ENCODE measurements at places on chromosomes 5 and 9.

DNA sequence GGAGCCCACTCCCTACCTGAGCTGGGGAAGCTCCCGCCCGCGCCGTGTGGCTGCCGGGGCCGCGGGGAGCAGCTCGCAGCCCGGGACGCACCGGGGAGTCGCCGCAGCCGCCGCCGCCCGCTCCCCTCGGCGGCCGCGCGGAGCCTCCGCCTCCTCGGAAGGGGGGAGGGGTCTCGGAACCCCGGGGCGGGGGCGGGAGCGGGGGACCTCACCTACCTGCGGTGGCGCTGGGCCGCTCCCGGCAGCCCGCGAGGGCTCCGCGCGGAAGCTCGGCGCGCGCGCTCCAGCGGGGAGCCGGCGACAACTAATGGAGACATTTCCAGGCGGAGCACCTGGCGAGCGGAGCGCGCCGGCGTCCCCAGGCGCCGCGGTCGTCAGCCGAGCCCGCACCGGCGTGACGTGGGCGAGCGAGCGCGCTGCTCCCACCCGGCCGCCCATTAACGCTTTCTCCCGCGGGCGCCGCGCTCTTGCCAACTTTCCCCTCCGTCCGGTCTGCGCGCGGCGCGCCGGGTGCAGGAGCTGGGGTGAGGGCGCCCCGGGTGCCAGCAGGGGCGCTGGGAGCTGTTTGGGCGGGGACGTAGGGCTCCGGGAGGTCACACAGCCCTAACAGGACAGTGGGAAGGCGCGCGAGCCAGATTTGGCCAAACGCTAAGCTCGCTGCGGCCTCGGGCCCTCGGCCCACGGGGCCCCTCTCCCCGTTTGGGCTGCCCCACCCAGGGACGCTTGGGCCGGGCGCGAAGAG is 4.3 kb upstream of the IRX4 start:
- DNase-seq: no peak

- no peak for DNase-seq
These were observed 193.0 kb upstream of the ADAMTS16 start for GRCh38 chr5:4947106-4947505.

GRCh38 chr9:36074870-36075532 is 38.3 kb downstream of the RECK start:
- no peak for DNase-seq

GRCh38 chr5:175797521-175798038 is 73.8 kb upstream of the CPLX2 start:
- no peak for DNase-seq

DNA sequence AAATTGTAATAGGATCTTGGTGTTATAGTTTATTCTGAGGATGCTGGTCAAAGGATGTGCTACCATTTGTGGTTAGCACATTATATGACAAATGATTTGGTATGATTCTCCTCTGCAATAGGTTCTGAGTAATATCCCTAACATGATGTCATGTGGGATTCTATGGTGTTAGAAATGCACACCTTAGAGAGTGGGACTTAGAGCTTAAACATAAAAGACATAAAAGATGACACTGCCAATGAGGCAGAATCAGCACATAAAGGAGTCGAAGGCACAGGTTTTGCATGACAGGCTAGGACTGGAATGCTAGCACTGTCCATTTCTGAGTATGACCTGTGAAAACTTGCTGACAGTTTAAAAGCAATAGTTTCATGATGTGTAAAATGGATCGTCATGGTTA is 100.4 kb downstream of the OSTF1 start:
- no peak for DNase-seq

GRCh38 chr5:167822241-167822640 is 469.2 kb upstream of the WWC1 start:
- DNase-seq: no peak

- DNase-seq: no peak
These were observed 905.6 kb upstream of the CDH6 start for GRCh38 chr5:30287890-30288289.

DNA sequence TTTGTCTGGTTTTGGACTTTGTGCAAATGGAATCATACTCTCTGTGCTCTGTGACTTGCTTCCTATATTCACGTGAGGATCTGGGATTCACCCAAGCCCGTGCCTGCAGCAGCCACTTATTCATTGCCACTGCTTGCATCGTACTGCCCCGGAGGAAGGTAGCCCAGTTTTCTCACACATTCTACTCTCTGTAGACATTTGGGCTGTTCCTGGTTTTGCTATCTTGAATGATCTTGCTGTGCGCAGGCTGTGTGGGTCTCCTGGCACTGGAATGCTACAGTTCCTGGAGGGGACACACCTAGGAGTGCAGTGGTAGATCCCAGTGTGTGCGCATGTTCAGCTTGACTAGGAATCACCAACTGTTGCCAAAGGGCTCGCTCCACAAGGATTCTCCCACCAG is 99.2 kb upstream of the BOD1 start:
- DNase-seq: no peak

- DNase-seq: no peak
These were observed 161.2 kb downstream of the C9orf50 start for GRCh38 chr9:129459547-129460322.

DNA sequence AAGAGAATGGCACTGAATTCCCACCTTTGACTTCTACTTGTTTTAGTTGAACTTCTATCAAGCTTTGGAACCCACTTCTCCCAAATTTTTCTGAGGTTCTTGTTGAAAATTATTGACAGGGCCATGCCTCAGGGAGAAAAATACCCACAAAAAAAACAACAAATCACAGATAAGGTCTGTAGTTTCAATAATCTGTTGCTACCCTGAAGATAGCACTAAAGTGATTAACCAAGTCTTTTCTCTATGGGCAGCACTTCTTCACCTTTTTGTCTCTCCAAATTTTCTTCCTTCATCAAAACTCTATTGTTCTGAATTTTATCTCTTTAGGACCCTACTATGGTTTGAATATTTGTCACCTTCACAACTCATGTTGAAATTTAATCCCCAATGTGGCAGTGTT is 154.3 kb upstream of the FGF10 start:
- DNase-seq: no peak

DNA sequence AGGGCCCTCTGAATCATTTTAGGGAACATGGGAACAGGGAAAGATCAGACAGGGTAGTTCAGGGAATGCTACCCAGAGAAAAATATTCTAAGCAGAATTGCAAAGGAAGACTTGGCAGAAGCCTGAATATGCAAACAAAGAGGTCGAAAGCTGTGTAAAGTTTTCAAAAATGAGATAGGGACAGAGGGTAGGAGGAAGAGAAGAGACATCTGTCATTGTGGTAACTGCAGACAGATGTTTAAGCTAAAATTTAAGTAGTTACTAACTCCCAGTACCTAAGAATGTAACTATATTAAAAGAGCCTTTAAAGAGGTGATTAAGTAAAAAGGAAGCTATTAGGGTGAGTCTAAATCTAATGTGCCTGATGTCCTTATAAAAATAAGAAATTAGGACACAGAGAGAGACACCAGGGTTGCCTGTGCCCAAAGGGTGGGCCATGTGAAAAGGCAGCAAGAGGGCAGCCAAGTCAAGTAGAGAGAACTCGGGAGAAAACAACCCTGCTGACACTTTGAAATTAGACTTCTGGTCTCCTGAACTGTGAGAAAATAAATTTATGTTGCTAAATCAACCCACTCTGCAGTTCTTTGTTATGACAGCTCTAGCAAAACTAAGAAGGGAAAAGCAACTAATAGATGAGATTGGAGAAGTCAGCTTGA is 1647.4 kb upstream of the C9orf72 start:
- no peak for DNase-seq

DNA sequence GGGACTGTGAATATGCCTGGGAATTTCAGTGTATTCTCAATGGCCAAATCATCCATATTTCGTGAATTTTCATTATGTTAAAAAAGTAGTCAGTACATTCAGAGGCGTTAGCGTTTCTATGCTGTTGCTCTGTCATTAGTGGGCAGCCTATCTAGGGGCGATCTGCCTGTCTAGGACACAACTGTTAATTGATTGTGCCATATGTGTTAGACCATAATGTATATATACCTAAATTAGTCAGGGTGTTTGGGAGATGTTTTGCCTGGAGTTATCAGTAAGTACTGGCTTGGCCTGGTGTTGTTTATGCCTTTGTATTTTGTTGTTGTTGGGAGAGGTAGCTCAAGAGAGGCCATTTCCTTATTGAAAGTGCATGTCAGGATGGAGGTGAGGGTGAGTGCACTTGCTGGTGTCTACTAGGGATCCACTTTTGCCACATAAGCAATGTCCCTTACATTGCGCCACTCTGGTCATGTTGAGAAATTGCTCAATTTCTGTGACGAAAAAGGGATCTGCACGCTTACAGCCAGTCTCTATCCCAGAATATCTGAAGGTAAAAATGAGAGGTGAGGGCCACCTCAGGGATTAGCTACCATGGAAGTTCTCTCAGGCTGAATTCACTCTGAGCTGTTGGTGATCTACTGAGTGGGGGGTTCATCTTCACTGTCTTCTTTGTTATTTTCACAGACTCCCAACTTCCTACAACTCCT is 123.3 kb downstream of the ST8SIA4 start:
- DNase-seq: peak; percentile 65

DNA sequence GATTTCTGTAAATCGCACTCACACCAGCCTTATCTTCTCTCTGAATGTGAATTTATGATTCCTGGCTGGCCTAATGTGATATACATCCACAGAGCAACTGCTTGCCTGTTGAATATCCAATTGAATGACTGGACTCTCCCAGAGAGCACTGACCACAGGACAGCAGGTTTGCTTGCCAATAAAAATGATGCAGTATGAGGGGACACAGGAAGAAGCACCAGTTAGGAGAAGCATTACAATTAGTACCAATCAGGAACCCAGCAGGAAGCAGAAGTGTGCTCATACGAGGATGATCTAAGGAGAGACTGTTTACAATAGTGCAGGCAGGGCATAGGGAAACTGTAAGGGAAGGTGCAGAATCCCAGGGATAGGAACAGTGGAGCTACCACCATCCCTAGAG is 127.2 kb upstream of the ZNF366 start:
- DNase-seq: no peak

- DNase-seq: no peak
These were observed 7.8 kb downstream of the IER5L start for GRCh38 chr9:129170229-129170628.

DNA sequence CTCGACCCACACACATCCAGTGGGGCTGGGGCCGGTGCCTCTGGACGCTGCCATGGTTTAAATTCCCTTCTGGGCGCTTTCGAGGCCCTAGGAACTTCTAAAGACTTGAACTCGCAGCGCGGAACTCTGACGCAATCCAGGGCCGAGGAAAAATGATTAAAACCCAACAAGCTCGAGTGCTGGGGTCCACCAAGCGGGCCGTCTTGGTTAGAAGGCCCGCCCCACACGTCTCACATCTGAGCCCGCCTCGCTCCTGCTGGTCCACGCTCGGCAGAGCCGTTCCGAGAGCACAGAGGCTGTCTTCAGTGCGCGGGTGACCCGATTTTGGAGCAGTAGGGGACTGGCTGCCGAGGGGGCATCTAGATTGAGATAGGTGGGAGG is 1.5 kb downstream of the CRHBP start:
- DNase-seq: no peak

DNA sequence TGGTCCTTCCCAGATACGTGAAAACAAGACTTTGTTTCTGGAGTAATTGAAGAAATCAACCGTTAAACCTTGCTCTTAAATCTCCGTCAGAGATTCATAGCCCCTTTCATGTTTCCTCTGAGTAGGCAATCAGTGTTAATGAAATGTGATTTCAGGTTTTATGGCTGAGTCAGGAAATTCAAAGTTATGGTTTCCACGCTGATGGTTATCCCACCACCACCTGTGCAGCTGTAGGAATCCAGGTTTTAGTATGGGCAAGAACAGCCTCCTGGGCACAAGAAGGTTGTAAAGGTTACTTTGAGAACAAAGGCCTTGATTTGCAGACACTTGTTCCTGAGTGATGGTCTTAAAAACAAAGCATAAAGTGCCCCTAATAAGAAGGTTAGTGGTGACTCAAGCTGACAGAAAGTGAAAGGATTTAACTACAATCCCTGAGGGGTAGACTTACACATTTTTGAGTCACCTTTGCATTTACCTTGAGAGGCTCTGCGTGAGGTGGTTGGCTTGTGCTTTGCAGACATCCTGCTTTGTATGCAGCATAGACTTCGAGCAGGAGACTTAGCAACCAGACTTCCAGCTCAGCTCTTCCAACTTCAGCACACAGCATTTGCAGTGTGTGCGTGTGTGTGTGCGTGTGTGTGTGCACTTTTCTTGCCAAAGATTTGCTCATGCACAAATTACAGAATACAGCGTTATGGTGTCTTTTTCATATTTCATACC is 159.6 kb downstream of the TLE4 start:
- no peak for DNase-seq

DNA sequence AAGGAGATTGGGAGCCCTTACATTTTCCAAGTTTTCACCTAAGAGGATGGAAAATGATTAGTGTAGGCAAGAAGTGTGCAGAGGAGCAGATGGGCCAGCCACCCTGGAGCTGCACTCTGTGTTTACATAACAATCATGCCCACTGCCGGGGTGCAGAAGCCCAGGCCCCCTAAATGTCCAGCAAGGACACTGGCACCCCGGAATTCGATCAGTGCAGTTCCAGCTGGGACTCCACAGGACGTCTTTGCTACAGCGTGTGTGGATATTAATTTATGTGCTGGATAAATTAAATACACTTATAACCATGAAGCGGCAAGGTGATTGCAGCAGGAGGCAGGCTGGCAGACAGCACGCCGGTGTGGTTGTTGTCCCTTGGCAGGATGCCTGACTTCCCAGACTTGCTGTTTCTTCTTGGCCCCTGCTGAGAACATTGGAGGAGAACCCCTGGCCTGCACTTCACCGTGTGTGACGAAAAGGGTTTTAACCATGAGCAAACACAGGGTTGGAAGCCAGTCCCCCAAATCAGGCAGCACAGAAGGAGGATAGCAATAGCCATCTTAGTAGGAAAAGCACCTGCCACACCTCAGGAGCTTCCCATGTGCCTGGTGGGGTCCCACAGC is 73.7 kb downstream of the GADD45G start:
- no peak for DNase-seq

- no peak for DNase-seq
These were observed 25.2 kb upstream of the ADAMTS6 start for GRCh38 chr5:65506961-65507360.

GRCh38 chr9:7119612-7120011 is 361.8 kb downstream of the KDM4C start:
- no peak for DNase-seq

GRCh38 chr5:40402007-40402364 is 277.7 kb upstream of the PTGER4 start:
- no peak for DNase-seq

DNA sequence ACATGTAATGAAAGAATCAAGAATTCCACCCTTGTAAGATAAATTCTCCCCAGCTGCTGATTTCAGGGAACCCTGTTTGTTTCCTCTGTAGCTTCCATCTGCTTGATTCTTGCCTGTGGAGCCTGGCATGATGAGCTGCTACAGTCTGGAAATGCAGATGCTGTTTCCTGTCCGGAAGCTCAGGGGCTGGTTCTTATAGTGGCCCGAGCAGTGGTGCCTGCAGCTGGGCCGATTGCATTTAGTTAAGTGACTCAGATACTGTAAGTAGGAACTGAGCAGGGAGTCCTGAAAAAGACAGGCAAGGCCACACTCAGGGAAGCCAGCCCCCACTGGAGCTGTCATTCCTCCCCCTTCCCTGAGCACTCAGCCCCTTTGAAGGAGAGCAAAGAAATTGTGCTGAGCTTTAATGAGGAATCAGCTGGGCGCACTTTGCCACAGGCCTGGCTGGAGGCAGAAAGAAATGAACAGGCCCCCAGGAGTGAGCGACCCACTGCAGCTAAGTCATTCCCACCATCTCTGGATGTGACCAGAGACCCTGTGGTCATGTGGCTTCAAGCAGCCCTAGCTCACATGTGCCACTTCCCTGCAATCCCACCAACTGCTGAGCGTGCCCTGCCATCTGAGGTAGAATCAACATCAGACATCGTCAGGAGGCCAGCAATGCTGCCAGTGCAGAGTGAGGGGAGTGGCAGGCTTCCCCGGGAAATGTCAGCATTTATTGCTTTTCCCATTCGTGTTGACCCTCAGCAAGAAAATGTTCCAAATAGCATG is 206.0 kb upstream of the WWC1 start:
- DNase-seq: peak; percentile 31
